ENCODE measurements at places on chromosomes 5 and 9. TPM values are rescaled to one million over a fixed set of nuclear protein-coding genes. Genes with fewer than 3 reads are reported as not detected.

GRCh38 chr5:14714706-14715105 is 50.2 kb downstream of the OTULIN start:
- DNase-seq, result no peak
- H3K27me3 ChIP-seq, result no peaks in the 10 kb centered on the region
- no peak overlapping the region for H3K27ac ChIP-seq
- peaks cover 5% of the 10 kb centered on the region for H3K4me1 ChIP-seq

- no peak for DNase-seq
- no peaks in the 10 kb centered on the region for H3K36me3 ChIP-seq
- no peak overlapping the region for H3K27ac ChIP-seq
Observed at GRCh38 chr5:38607396-38607795, 51.0 kb upstream of the LIFR start.

- peaks cover 10% of the 10 kb centered on the region for H3K27me3 ChIP-seq
- H3K27ac ChIP-seq, result no peak overlapping the region
- H3K36me3 ChIP-seq, result no peaks in the 10 kb centered on the region
Observed at GRCh38 chr5:58456486-58456885, 3.4 kb downstream of the PLK2 start.

- H3K36me3 ChIP-seq, result peaks cover 23% of the 10 kb centered on the region
- no peak for DNase-seq
- peaks cover 65% of the 10 kb centered on the region for H3K4me1 ChIP-seq
- peak overlapping the region; percentile 96 for H3K27ac ChIP-seq
- peak overlapping the region; percentile 89 for H3K4me3 ChIP-seq
- no peaks in the 10 kb centered on the region for H3K27me3 ChIP-seq
Observed at GRCh38 chr9:127915325-127915752, 1.5 kb downstream of the ST6GALNAC4 start.

DNA sequence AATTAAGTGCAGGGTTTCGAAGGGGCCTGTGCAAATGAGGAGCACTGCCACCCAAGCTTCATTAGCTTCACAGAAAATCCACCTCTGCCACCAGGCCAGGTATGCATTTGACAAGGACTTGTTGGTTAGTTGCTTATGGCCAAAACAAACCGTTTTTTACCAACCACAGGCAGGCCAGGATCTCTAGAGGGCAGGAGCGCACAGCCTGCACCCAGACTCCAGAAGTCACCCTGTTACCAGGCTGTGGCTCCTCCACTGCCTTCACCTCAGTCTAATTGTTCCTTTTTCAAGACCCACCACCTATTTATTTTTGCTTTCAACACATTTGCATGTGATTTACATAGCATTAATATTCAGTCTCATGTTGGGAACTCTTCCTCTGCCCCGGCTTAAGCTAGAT is 78.3 kb upstream of the HSPA9 start:
- H3K36me3 ChIP-seq, result peaks cover 3% of the 10 kb centered on the region
- peaks cover 26% of the 10 kb centered on the region for H3K4me1 ChIP-seq
- H3K4me3 ChIP-seq, result no peak overlapping the region

DNA sequence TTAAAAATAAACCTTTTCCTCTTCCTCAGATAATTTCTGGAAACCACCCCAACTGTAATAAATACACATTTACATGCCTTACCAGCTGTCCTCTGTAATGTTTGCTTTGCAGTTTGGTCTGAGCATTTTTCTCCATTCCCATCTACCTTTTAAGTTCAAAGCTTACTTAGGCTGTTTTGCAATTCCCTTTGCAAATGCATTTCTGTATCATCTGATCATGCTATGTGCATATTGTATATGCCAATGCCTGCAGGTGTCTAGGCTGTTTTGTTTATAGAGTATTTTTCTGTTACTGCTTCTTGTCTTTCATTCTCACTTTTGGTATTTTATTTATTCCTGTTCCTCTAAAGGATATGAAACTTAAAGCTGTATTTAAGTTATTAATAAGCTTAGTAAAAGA is 86.3 kb downstream of the SLC44A1 start:
- DNase-seq, result no peak
- H3K4me3 ChIP-seq, result no peak overlapping the region
- peaks cover 2% of the 10 kb centered on the region for H3K4me1 ChIP-seq
- H3K36me3 ChIP-seq, result peaks cover 3% of the 10 kb centered on the region
- no peak overlapping the region for H3K27ac ChIP-seq
- no peaks in the 10 kb centered on the region for H3K27me3 ChIP-seq

DNA sequence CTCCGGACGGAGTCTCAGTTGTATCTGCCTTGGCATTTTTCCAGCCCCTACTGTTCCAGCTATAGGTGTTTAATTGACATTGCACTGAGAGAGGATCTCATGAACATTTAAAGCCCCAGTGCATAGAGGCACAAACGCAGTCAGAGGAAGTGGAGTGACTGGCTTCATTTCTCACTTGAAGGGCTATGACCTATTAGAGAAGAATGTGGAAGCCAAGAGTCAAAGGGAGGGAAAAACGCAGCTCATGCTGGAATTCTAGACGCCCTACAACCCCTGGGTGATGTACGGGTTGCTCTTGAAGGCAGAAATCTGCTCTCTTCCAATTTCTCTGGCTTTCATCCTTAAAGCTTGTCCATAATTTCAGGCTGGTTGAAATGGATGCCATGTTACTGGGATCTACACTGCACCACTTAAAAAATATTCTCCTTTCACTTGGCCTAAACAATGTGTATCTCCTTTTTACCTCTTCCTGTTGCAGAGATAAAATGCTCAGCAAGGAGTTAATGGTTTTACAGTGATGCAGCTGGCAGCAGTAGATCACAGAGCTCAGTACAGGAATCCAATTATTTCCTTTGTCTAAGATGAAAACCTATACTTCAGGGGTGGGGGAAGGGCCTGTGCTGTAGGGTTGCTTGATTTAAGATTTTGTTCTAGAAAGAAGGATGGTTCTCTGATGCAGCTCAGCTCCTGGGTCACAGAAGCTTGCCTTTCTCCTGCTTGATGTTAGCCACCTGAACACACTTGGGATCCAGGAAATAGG is 61.8 kb upstream of the MAMDC2 start:
- no peak overlapping the region for H3K4me3 ChIP-seq
- H3K4me1 ChIP-seq, result no peaks in the 10 kb centered on the region
- no peaks in the 10 kb centered on the region for H3K36me3 ChIP-seq
- no peak for DNase-seq
- peaks cover 7% of the 10 kb centered on the region for H3K27me3 ChIP-seq

GRCh38 chr5:38045446-38045845 is 205.6 kb upstream of the GDNF start:
- H3K4me3 ChIP-seq, result no peak overlapping the region
- no peak overlapping the region for H3K27ac ChIP-seq
- no peak for DNase-seq
- H3K4me1 ChIP-seq, result no peaks in the 10 kb centered on the region
- peaks cover 3% of the 10 kb centered on the region for H3K27me3 ChIP-seq

DNA sequence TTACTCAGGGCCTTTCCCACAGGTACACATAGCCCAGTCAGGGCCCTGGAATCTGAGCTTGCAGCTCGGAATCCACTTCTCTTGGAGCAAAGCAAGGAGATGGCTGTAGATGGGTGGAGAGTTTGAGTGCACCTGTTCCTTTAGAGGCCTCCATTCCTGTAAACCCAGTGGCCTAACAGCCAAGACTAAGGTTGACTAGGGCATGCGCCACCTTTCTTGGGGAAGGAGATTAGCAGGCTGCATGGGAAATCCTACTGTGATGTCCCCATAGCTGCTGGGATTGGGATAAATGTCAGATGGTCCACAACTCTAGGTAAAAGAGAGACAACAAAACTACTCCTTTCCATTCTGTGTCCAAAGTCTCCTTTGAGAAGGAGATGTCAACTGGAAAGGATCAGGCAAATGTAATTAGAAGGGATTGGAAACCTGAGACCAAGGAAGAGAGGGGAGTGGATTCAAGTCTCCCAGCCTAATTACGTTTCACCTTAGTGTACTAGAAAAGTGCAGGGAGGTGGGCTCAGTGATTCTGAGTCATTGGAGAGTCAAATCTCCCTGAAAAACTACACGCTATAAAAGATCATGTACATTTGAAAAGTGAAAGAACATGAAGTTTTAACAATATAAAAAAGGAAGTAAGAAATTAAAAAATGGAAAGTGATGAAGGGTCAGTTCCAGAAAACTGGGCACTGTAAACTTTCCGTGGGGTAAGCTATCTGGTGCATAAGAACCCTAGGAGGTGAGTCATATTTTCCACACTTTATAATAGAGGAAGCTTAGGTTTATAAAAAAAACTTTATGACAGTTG is 104.2 kb downstream of the SEC61B start:
- H3K27me3 ChIP-seq, result peaks cover 29% of the 10 kb centered on the region
- H3K4me1 ChIP-seq, result peaks cover 12% of the 10 kb centered on the region
- no peak overlapping the region for H3K4me3 ChIP-seq
- no peak for DNase-seq
- H3K36me3 ChIP-seq, result no peaks in the 10 kb centered on the region

DNA sequence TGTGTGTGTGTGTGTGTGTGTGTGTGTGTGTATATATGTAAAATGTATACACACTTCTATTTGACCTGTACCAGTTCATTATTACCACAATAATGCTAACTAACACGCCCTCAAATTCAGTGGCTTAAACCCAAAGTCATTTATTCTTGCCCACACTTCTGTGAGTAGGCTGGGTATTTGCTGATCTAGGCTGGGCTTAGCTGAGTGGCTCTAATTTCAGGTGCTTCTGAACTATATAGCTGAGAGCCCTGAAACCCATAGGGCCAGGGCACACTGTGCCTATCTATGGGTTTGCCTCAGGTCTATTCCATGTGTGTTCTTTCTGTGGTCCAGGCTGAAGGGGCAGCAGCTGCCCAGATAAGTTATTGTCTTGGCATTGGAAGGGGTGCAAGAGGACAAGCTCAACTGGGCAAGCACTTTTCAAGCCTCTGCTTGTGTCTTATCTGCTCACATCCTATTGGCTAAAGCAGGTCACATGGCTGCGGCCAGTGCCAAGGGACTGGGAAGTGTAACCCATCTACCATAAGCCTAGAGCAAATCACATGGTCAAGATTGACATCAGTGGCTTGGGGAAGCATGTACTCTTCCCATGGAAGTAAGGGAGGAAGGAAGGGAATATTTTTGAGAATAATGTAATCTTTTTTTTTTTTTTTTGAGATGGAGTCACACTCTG is 139.9 kb downstream of the PALM2AKAP2 start:
- no peaks in the 10 kb centered on the region for H3K27me3 ChIP-seq
- H3K4me3 ChIP-seq, result no peak overlapping the region
- peaks cover 8% of the 10 kb centered on the region for H3K4me1 ChIP-seq
- H3K27ac ChIP-seq, result no peak overlapping the region
- DNase-seq, result no peak

GRCh38 chr5:107478068-107478641 is 192.6 kb downstream of the EFNA5 start:
- DNase-seq, result no peak
- H3K27ac ChIP-seq, result no peak overlapping the region
- no peak overlapping the region for H3K4me3 ChIP-seq
- no peaks in the 10 kb centered on the region for H3K4me1 ChIP-seq

DNA sequence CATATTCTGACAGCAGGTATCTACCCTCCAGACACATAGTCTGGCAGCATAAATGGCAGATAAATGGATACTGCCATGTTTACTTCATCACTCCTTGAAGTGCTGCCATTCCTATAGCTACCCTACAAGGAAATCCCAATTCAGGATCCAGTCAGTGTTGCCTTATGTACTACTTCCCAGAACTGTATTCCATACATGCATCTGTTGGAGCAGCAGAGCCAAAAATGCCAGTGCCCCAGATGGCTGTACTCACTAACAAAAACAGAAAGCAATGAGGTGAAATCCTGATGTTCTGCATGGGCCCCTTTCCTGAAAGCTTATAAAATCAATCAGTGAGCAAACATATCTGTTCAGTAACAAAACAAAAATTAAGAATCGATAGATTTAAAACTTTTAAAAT is 490.0 kb upstream of the COX7C start:
- no peaks in the 10 kb centered on the region for H3K4me1 ChIP-seq
- H3K27me3 ChIP-seq, result no peaks in the 10 kb centered on the region
- H3K36me3 ChIP-seq, result no peaks in the 10 kb centered on the region
- H3K4me3 ChIP-seq, result no peak overlapping the region

- H3K27ac ChIP-seq, result peak overlapping the region; percentile 69
- H3K4me3 ChIP-seq, result no peak overlapping the region
- no peak for DNase-seq
- H3K36me3 ChIP-seq, result peaks cover 7% of the 10 kb centered on the region
Observed at GRCh38 chr5:160441311-160441781, 19.7 kb downstream of the PTTG1 start.

- H3K36me3 ChIP-seq, result no peaks in the 10 kb centered on the region
- H3K4me3 ChIP-seq, result no peak overlapping the region
- no peaks in the 10 kb centered on the region for H3K4me1 ChIP-seq
- no peak for DNase-seq
- no peak overlapping the region for H3K27ac ChIP-seq
Observed at GRCh38 chr5:129857116-129857515, 47.1 kb upstream of the CHSY3 start.

DNA sequence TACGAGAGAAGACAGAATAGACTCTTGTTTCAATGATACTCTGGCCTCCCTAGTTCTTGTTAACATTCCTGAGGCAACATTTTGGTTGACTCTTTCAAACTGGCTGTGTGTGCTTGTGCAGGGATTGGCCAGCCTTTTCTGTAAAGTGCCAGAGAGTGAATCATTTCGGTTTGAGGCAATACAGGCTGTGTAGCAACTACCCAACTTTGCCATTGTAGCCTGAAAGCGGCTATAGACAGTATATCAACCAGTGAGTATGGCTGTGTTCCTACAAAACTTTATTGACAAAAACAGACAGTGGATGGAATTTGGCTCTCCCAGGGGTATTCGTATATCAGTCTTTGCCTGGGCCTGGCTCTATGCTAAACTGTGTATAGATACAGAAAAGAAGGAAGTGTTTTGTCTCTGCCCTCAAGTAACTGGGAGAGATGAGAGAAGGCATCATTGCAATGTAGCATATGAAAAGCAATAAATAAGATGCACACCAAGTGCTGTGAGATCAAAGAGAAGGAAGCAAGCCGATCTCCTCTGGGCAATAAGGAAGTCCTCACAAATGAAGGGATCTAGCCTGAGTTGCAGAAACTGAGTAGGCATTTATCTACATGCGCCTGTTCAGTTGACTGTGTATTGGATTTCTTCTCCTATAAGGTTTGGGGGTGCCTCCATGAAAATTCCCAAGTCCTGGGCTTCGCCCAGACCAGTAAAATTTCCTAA is 568.0 kb upstream of the KLF4 start:
- H3K27me3 ChIP-seq, result no peaks in the 10 kb centered on the region
- H3K4me3 ChIP-seq, result no peak overlapping the region
- no peak for DNase-seq
- H3K27ac ChIP-seq, result no peak overlapping the region
- no peaks in the 10 kb centered on the region for H3K4me1 ChIP-seq
- no peaks in the 10 kb centered on the region for H3K36me3 ChIP-seq

The IFNA13 gene
- total RNA-seq, result not detected

The ECSCR gene
- 0.49 TPM for total RNA-seq

The DBH gene
- total RNA-seq, result not detected

The TTC16 gene
- 1.3 TPM for total RNA-seq

The ARSI gene
- not detected for total RNA-seq

The GABBR2 gene
- total RNA-seq, result not detected

The KIF4B gene
- not detected for total RNA-seq

All from activated naive CD8-positive, alpha-beta T cell treated with anti-CD3 and anti-CD28 coated beads for 36 hours (primary cell).